ENCODE measurements at places on chromosomes 7 and 10.

DNA sequence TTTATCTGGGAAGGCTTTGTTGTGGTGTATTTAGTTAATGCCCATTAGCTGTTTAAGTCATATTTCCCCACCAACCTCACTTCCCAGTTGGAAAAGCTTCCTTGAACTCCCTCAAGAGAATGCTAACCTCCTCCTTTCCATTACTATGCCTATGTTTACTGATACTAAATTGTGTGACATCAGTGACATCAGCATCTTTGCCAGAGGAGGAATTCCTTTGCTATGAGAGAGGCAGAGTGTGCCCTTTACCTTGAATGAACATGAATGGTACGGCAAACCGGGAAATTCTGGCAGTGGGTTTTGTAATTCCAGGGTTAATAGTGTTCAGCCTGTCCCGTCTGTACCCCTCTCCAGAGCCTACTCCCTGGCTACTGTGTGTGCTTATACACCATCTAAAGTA is 22.1 kb upstream of the GLCCI1 start:
- DNase-seq: no peak

GRCh38 chr7:98199131-98199530 is 12.1 kb upstream of the BHLHA15 start:
- DNase-seq: no peak

DNA sequence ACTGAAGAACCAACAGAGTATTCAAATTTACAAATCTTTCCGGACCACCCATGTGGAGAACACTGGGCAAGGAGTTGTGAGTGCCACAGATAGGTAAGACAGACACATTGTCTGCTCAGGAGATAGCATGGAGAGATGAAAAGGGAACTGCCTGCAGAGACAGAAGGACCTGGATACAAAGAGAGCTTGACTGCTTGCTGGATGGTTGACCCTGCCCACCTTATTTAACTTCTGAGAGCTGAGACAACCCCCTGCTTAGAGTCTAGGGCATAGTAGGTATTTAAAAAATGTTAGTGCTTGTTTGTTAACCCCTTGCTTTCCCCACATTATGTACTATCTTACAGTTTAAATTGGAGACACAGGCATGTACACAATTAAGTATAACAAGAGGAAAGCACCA is 314.1 kb downstream of the THSD7A start:
- no peak for DNase-seq

- no peak for DNase-seq
Observed at GRCh38 chr7:50455658-50456057, 5.5 kb upstream of the FIGNL1 start.
